ENCODE measurements at places on chromosomes 7 and 10.

DNA sequence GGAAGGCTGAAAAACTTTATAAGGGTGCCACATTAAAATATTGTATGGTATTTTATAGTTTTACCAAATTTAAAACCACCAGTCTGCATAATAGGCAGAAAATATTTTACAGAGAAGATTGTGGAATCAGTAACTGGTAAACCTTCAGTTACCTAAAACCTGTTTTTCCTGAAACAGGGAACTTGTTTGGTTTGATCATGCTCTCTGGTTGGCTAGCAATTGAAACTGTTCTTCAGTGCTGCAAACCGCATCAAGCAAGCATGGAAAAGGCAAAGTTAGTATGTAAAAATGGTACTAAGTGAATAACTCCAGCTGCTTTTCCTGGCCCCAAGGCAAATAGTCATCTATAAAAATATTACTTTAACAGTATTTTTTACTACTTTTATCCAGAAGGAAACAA, 316.9 kb upstream of the LRRN3 start:
- DNase-seq = no peak

- DNase-seq = peak; percentile 67
Measured at GRCh38 chr10:122435212-122435827, 19.1 kb upstream of the ARMS2 start.

GRCh38 chr10:113473851-113474250, 79.0 kb upstream of the HABP2 start:
- DNase-seq = no peak

GRCh38 chr10:88080213-88080612, 216.8 kb downstream of the PTEN start:
- no peak for DNase-seq

GRCh38 chr7:117718116-117718835, 155.0 kb downstream of the CTTNBP2 start:
- no peak for DNase-seq

DNA sequence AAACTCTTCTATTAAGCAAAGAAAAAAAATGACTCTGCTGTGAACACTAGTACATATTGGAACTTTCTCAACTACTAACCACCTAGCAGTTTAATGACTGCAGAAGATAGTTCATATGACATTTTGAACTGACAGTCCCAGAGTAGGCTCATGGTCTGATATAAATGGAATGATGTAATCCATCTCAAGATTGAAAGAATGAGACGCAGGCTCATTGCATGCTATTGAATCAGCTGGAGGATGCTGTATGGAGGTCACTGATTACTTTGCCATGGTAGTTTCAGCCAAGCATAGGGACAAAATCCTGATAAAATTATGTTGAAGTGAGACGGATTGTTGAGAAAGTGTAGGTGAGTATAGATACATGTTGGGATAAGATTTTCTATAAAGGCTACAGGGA, 217.6 kb upstream of the SEMA3E start:
- DNase-seq = no peak

- peak; percentile 40 for DNase-seq
Measured at GRCh38 chr7:128705891-128706333, 33.2 kb upstream of the CALU start.

GRCh38 chr7:155993420-155994278, 181.4 kb upstream of the SHH start:
- no peak for DNase-seq

DNA sequence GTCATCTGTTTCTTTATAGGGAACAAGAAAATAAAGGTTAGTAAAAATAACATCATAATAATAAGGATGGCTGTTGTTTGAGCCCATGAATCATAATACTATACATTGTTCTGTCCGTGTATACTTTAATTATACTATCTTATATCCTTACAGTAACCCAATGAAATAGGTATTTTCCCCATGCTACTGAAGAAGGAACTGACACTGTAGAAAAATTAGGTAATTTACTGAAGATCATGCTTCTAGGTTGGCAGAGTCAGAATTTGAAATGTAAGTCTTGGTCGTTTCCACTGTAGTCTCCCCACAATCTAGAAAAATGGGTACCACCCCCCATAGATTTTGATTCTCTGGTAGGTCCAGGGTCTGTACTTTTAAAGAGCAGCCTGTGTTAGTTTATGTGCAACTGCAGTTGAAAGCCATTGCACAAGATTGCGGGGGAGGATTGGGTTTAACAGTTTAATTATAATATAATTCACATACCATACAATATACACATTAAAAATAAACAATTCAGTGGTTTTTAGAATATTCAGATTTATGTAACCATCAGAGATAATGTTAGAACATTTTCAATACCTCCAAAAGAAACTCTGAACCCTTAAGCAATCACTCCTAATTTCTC, 47.7 kb downstream of the SHOC2 start:
- no peak for DNase-seq

All from suppressor macrophage treated with lipopolysaccharide for 1 hour (primary cell).